ENCODE measurements at places on chromosomes 11 and 22. TPM values are rescaled to one million over a fixed set of nuclear protein-coding genes. Genes with fewer than 3 reads are reported as not detected.

RAPSN gene
- total RNA-seq: not detected

SCT gene
- not detected for total RNA-seq

SCO2 gene
- not detected for total RNA-seq

OR51B2 gene
- total RNA-seq: 1.2 TPM

Data from cerebellum (tissue), 4 donors.